ENCODE measurements at places on chromosomes 3 and 15. TPM values are rescaled to one million over a fixed set of nuclear protein-coding genes. Genes with fewer than 3 reads are reported as not detected.

Gene KBTBD13
- not detected for total RNA-seq

Gene GABRR3
- not detected for total RNA-seq

Gene SLC38A3
- not detected for total RNA-seq

Gene ZNF662
- total RNA-seq = 1.4 TPM

Gene TUSC7
- total RNA-seq = not detected

Gene ESYT3
- not detected for total RNA-seq

Gene ZNF385D
- total RNA-seq = 0.79 TPM

Gene AMT
- total RNA-seq = 0.53 TPM

Gene OIP5
- total RNA-seq = 13.2 TPM

Gene DET1
- total RNA-seq = 3.5 TPM

Gene C3orf80
- total RNA-seq = 0.04 TPM

Gene DYNC1LI1
- total RNA-seq = 45.9 TPM

Gene RTP1
- total RNA-seq = not detected

Gene GRK7
- total RNA-seq = not detected

Gene CAND2
- 3.3 TPM for total RNA-seq

Gene ABI3BP
- total RNA-seq = 14.5 TPM

Gene RETNLB
- not detected for total RNA-seq

Gene PLA2G4D
- total RNA-seq = not detected

Gene QARS1
- 321 TPM for total RNA-seq

Gene MASP1
- total RNA-seq = 0.46 TPM

Gene CPLX3
- total RNA-seq = not detected

Gene BRK1
- total RNA-seq = 170 TPM

Gene ZIC1
- total RNA-seq = 2.1 TPM

Gene TSC22D2
- 10.0 TPM for total RNA-seq

Gene GATM
- 0.46 TPM for total RNA-seq

Gene MOBP
- 0.95 TPM for total RNA-seq

Gene STRA6
- total RNA-seq = not detected

Gene SAXO2
- 0.11 TPM for total RNA-seq

Gene SPTSSB
- not detected for total RNA-seq

Gene TP63
- 0.11 TPM for total RNA-seq

Gene GNAT1
- total RNA-seq = under 0.01 TPM

Gene XCR1
- not detected for total RNA-seq

Gene CP
- total RNA-seq = 0.13 TPM

Gene RAD18
- 14.3 TPM for total RNA-seq

Gene IGSF11
- total RNA-seq = not detected

Gene ANKUB1
- not detected for total RNA-seq

Gene LSAMP
- not detected for total RNA-seq

Gene ATP13A4
- total RNA-seq = 0.07 TPM

Gene ADGRG7
- total RNA-seq = not detected

Gene RPS17
- total RNA-seq = 1,725 TPM

Gene CFAP91
- total RNA-seq = 0.92 TPM

Gene SMARCC1
- total RNA-seq = 42.5 TPM

Gene U2SURP
- total RNA-seq = 43.7 TPM

Gene CCR9
- not detected for total RNA-seq

Gene CAPN3
- 0.21 TPM for total RNA-seq

Gene THBS1
- 5,210 TPM for total RNA-seq

Gene SSUH2
- not detected for total RNA-seq

Gene CCDC12
- 40.5 TPM for total RNA-seq

Gene STARD9
- total RNA-seq = 4.8 TPM

Gene ZCWPW2
- 0.13 TPM for total RNA-seq

Gene GP9
- not detected for total RNA-seq

Gene CLDN16
- not detected for total RNA-seq

Gene ARGFX
- total RNA-seq = not detected

Gene CCDC39
- not detected for total RNA-seq

Gene AMIGO3
- total RNA-seq = not detected
